ENCODE measurements at places on chromosomes 3 and 15. TPM values are rescaled to one million over a fixed set of nuclear protein-coding genes. Genes with fewer than 3 reads are reported as not detected.

- peaks cover 17% of the 10 kb centered on the region for H3K36me3 ChIP-seq
- H3K4me1 ChIP-seq = no peaks in the 10 kb centered on the region
- no peak overlapping the region for H3K27ac ChIP-seq
- H3K27me3 ChIP-seq = no peaks in the 10 kb centered on the region
Observed at GRCh38 chr3:15007681-15008141, 57.4 kb downstream of the MRPS25 start.

DNA sequence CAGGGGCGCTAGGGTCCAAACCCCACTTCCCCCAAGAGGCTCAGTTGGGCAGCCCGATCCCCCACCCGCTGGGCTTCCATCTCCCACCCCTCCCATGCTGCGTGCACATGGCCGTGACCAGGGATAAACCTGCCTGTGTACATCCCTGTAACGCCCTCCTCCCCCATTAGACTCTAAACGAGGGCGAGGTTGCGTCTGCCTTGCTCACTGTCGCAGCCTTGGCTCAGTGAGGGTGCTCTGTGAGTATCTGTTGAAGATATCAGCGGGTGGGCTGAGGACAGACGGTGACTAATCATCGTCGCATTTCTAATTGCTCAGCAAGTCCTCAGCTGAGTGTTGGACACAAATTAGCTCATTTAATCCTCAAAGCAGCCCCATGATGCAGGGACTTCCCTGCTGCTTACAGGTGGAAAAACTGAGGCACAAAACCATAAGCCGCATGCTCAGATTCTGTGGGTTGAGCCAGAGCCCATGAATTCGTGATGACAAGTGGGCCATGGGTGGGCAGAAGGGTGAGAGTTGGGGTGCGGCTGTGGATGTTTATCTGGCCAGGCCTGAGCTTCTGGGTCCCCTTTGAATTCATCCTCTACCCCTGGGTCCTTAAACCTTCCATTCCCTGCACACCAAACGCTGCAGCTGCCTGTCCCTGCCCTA lies 26.0 kb downstream of the FBLN2 start:
- no peak for DNase-seq
- H3K4me1 ChIP-seq = peaks cover 2% of the 10 kb centered on the region
- H3K27ac ChIP-seq = no peak overlapping the region
- peaks cover 23% of the 10 kb centered on the region for H3K27me3 ChIP-seq
- no peak overlapping the region for H3K4me3 ChIP-seq

Gene AGBL1
- total RNA-seq = not detected

Gene TLR9
- 0.27 TPM for total RNA-seq

Gene CGNL1
- 1.8 TPM for total RNA-seq
